Smooth muscle cell of the brain vasculature (primary cell): ENCODE measurements at places on chromosomes 11 and 22.

DNA sequence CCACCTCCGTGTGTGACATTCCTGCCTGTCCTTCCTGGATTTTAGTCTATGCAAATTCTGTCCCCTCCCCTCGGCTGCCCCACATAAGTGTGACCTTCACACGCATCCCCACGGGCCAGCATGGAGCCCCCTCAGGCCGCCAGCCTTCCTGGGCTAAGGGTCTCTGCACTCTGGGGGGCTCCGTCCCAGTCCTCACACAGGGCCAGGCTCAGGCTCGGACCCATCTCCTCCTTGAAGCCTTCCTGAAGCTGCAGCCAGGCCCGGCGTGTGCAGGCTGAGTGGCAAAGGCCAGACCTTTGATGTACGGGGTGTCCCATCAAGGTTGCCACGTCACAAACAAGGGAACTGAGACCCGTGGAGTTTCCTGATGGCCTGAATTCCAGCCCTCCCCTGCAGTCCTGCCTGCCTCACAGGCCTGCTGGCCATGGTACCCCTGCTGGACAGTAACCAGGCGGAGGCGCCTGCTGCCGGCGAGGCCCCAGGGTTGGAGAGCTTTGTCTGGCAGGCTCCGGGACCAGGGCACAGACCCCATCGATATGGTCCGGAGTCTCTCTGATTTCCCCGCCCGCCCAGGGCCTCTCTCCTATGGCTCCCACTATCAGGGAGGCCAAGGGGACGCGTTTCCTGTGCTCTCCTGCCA is 791.7 kb downstream of the BRD1 start:
- no peak for DNase-seq

DNA sequence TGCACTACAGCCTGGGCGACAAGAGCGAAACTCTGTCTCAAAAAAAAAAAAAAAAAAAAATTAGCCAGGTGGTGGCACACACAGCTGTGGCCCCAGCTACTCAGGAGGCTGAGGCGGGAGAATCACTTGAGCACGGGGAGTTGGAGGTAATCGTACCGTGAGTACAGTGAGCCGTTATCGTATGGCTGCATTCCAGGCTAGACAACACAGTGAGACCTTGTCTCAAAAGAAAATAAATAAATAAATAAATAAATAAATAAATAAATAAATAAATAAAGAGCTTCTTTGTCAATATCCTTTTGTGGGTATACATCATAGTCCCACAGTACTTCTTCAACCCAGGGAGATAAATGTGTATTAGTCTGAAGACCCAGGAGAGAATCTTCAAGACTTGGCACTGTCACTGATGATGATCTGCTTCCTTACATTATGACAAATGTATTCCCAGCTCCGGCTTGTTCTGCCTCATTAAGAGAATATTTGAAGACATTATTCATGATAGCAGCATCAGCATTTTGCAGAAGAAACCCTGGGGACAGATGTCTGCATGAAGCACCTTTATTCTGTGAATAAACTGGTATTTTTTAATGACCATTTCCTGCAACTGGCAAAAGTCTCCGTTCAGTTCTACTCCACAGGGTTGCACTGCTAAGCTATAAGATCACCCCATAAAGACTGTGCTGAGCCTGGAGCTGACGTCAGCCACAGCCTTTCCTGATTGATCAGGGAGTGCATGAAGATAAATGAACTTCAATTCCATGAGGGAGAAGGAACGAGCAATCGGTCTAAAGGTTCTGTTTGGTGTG is 1.6 kb upstream of the ACY3 start:
- DNase-seq, result no peak

DNA sequence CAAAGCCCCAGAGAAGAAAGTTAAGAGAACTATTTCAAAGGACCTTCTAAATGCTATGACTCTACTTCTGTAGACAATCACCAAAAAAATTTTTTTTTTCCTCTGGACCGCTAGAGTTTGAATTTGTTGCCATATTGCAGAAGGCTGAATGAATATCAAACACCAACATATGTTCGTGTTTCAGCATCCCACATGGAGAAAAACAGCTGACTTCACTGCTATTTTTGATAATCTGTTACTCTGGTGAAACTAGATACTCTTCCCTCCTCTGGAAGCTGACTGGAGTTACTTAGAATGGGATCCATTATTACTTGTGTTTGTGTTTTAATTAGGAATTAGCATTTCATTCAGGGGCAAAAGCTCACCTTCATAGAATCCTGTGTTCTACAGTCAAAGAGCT is 447.0 kb downstream of the AASDHPPT start:
- DNase-seq, result no peak

DNA sequence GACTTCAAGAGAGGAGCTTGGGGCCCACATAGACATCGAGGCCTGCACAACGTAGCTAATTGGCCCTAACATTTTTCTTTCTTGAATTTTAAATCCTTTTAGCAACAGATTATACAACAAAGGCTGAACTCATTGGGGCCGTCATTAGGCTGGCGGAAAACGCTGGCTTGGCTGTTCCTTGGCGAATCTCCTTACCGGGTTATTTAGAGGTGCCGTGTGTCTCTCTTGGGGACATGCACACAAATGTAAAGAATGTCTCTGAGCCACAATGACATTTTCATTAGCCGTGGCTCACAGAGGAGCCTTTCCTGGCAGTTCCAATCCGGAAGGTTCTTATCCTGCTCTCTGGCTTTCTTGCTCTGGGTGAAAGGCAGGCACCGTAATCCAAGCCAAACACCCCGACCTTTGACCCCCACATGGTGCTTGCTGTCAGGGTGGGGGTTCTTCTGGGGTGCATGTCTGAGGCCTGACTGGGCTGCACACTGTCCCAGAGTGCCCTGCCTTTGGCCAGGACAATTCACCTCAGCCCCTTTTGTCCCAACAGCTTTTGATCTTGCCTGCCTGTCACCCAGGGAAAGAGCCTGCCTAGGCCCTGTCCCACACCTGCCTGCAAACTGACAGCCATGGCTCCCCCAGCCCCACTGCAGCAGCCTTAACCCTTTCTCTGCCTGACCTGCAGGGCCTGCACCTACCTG is 9.2 kb upstream of the FGF3 start:
- DNase-seq, result no peak

DNA sequence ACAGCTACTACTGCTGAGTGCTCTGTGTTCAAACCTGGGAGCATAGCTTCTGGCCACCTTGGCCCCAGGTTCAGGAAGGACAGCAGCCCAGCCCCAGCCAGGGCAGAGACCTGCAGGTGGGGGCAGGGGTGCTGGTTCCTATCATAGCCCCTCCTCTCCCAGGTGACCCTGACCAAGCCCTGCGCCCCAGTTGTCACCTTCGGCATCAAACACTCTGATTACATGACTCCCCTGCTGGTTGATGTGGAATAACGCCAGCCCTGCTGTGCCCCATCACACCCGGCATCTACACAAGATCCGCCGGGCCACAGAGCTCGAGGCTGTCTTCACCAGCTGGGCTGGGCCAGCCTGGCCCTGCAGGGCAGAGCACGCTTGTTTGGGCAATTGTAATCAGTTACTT is 6.9 kb downstream of the SCGB1C1 start:
- no peak for DNase-seq

DNA sequence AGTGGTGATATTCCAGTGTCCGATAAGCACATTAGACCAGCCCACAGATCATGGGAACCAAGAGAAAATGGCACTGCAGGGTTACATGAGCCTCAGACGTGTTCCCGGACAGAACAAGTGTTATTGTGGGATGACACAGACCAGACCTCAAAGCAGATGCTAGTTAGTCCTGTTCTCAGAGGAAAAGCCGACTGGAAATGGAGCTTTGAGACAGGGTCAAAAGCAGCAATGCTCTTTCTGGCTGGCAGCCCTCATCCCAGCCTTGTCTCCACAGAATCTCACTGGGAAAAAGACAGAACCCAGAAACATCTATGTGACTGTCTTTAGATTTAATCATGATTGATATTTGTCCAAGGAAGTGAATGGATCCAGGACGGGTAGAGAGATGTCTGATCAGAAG is 506.8 kb downstream of the INSC start:
- no peak for DNase-seq

DNA sequence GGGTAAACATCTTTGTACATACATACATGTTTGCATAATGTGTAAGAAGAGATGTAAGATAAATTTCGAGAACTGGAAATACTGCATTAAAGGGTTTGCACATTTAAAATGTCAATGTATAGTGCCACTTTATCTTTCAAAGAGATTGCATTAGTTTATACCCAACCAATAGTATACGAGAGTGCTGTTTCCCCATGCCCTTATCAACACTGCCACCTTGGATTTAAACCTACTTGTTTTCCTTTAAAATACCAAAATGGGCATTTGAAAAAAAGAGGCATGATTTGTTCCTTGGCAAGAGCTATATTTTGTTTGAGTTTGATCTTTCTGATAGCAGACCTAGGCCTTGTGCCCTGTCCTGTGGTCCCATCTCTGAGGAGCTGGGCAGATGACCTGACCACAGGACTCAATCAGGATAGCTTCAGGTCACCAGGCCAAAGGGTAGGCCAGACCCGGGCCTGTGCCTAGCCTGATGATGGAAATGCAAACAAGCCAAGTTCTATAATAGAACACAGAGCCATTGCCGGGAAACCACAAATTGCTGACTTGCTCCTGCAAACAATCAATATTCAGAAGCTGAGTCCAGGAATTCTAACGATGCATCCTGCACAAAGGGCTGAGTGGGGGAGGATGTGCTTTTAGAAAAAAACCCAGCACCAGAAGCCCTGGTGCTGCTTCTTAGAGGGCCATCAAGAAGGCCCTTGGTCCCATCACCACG is 16.9 kb upstream of the ALG8 start:
- no peak for DNase-seq

GRCh38 chr22:48719978-48720661 is 1107.6 kb downstream of the BRD1 start:
- DNase-seq, result no peak

DNA sequence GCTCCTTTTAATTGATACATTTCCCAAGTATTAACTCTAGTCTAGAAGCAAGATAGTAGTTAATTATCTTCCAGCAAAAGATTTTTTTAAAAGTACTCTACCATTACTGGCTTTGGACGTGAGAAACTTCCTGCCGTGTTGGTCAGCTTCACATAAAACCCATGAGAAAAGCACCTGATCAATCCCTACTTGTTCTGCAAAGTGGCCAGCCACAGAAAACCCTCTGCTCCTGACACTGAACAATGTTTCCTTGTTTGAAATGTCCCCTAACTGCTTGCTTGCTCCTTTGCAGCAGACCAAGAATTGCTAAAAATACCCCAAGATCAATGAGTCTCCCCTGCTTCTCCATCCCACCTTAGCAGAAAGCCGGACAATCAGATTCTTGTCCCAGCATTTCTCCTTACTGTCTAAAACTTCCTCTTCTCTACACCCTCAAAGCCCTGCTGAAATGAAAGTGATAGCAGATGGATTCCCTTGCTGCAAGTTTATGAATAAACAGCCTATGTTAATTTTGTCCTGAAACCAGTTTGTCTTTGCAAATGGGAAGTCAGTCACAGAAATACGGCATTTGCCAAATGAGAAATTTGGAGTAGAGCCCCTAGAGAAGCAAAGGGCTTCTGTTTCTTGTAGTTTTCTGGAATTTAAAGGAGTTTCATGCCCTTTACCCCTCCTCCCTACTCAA is 207.1 kb upstream of the ARHGAP20 start:
- DNase-seq, result no peak

- no peak for DNase-seq
Observed at GRCh38 chr22:24444729-24445466, 17.5 kb downstream of the ADORA2A start.

- DNase-seq, result no peak
Observed at GRCh38 chr22:25453557-25453956, 110.9 kb upstream of the GRK3 start.

DNA sequence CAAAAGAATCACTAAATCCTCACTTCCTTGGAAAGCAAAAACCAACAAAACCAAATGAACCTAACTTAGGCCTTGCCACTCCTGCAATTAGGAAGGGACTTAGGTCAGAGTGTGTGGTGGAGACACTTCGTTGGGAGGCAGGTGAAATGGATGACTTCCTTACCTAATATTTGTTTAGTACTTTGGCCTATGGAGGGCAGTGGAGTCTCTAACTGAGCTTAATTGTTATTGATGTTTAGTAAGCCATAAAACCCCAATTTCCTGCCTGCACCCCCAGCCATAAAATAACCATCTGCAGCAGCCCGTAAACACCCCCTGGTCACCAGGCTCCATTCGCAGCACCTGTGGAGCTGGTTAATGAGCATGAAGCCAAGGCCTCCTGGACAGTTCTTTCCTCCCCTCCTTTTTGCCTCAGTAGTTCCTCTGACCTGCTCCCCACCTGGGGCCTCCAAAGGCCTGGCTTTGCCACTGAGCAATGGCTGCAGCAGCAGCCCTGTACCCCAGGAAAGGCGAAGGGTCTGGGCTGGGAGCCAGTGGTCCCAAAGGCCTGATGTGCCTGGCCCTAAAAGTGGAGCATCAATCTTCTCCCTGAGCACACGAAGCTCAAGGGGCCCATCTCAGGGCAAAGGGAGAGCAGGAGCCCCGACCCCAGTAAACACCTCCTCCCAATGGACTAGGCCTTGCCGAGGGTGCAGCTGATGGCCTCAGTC is 15.6 kb upstream of the SYT13 start:
- DNase-seq, result no peak

GRCh38 chr11:11409901-11410300 is 56.9 kb upstream of the CSNK2A3 start:
- DNase-seq, result no peak

DNA sequence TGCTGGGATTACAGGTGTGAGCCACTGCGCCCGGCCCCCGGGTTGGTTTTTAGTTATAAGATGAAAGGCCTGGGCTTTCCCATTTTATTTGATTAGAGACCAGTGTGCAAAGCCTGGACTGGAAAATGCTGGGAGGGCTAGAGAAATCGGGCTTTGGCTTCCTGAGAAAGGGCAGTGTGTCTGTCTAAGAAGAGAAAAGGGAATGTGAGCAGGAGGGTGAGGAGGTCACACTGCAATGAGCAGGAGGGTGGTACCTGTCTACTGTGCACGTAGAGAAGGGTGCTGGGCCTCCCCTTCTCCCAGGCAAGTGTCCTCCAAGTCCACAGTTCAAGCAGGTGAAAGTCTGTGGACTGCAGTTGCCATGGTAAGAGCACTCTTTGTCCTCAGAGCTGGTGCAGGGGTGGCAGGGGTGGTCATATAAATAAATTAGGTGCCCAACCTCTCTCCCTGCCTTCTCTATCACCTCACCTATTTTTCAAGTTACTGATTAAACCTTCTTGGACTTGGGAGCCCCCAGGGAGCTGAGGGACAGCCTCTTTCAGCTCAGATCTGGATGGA is 30.8 kb downstream of the SLC5A1 start:
- no peak for DNase-seq

GRCh38 chr11:62680825-62681240 is 2.0 kb upstream of the UBXN1 start:
- DNase-seq, result no peak

DNA sequence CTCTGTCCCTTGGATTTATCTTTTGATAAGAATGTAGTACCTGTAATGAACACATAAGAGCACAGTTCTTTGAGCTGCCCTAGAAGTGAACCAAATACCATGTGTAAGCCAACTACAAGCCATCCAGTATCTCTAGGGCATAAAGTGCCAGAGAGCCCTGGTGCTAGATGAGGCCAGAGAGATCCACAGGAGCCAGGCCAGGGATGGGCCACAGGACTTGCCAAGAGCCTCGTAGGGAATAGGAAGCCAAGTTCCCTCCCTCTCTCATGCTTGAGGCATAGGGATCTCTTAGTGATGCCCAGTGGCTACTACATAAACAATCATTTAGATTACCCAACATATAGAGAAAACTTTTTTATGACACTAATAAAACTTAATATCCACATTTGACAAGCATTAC is 64.8 kb upstream of the FAR1 start:
- DNase-seq, result no peak

- DNase-seq, result no peak
Observed at GRCh38 chr11:1559111-1559951, 12.7 kb downstream of the DUSP8 start.
